Fibroblast of the aortic adventitia (primary cell): ENCODE measurements at places on chromosomes 12 and 14. TPM values are rescaled to one million over a fixed set of nuclear protein-coding genes. Genes with fewer than 3 reads are reported as not detected.

CD9 gene
- total RNA-seq: 56.2 and 407 TPM in 2 replicates

DIO3 gene
- not detected in 2 replicates for total RNA-seq

RIMBP2 gene
- total RNA-seq: 0.74 TPM in 1 of 2 replicates, not detected in the other

DIO2 gene
- total RNA-seq: 0.74 and 66.0 TPM in 2 replicates

CEBPE gene
- not detected in 2 replicates for total RNA-seq

GALNT9 gene
- total RNA-seq: 0.49 TPM in 1 of 2 replicates, not detected in the other

KRT85 gene
- total RNA-seq: not detected in 2 replicates

TTC9 gene
- 0.16 and 0.45 TPM in 2 replicates for total RNA-seq

- no peak for DNase-seq
These were observed 42.9 kb downstream of the SFSWAP start for GRCh38 chr12:131753757-131754156.

DNA sequence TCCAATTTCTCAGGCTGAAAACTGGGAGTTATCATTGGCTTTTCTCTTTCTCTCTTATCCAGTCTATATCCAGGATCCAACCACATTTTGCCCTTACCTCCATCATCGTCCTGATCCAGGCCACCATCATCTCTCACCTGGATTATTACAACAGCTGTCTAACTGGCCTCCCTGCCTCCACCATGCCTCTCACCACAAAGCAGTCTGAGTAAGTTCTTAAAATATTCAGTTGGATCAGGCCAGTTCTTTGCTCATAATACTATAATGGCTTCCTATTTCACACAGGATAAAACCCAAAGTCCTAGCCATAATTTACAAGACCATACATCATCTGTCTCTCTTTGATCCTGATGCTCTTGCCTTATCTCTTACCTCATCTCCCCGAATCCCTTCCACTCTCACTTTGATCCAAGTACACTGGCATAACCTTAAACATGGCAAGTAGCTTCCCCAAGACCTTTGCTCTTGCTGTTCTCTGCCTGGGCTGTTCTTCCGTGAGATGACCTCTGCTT is 133.4 kb upstream of the RAP1B start:
- no peak for DNase-seq

DNA sequence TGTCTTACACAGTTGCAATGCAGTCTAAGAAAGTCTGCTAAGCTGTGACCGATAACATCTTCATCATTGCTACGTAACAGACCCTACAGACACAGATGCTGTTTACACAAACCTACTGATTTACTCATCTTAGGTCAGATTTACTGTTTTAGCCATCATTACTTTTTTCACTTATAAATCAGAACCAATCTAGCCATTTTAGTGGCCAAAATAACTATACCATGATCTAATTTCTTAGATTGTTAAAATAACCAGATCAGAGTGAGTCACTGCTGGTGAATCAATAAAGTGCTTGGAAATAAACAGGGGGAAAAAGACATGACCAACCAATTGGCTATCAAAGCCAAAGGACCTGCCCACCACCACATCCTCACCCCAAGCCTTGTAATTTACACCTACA is 57.0 kb upstream of the FOXN3 start:
- DNase-seq: no peak

DNA sequence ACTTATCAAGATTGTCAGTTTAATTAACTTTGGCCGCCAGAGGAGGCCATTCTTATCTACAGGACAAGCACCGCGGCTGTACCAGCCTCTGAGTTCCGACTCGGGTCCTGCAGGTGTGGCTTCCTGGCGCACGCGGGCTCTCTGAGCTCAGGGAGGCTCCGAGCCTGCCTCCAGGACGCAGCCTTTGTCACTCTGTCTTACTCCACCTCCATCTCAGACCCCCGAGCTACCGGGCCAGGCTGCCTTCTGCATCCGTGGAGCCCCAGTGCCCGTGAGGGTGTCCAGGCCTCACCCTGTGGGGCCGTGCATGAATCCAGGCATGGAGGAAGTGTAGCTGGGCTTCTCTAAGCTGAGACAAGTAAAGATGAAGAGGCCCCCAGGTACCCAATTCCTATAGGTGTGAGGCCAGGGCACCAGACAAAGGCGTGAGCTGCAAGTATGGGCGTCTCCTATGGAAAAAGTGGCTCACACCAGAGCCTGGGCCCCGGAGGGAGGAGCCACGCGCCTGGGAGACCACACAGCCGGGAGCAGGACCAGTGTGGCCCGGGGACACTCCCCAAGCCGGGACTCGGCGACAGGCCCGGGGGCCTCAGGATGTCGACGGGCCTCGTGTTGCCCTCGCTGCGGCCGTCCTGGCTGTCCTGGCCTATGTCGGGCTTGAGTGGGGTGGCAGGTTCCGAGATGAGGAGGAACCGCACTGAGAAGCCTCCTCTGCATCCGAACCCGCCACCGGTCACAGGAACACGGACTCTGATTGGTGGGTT is 42.8 kb downstream of the NOC4L start:
- no peak for DNase-seq

DNA sequence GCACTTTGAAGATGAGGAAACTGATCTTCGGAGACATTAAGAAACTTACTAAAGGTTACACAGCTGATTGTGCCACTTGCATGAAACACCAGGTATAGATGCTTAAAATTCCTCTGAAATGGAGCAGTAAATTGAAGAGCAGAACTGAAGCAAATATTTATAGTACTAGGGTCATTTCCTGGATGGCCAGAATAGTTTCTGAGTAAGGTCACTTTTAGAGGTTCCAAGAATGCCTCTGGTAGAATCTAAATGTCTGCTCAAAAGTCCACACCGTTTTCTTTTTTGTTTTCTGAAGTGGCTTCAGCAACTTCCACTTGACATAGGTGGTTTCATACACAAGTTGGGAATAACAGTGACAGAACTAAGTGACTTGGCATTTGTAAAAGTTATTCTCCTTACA is 19.4 kb downstream of the TPH2 start:
- peak; percentile 10 for DNase-seq

DNA sequence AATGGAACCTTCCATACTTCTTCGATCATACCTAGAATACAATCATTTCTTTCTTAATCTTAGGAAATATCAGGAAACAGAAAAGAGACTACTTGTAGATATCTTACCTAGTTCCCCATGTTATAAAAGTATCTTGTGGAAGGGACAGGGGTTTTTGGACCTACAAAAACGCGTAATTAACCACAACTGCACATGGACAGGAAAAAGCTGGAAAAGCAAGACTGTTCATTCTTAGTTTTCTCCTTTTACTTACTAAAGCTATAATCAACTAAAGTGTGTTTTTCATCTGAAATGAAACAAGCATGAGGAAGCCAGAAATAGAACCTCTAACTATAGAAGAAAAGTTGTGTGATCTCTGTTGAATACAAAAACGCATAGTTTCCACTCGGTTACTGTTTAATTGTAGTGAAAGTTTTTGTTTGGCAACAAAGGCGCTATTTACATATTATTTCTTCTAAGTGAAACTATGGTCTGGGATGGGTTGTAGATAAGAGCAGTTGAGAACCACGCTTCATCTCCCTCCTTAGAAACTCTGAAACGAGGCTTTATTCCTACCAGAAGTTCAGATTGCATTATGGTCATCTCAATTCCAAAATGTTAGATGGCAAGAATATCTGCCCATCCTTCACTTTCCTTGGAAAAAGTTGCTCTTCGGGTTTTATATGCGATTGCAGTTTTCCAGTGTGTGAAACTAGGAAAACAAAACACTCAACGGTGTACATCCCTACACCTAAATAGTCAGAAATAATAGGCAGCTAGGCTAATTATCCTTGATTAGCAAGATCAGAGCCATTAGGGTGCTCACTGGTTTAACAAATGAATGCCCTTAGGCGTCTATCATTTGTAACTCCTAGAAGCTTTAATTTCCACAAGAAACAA is 1.1 kb downstream of the BCAT1 start:
- peak; percentile 35 for DNase-seq

DNA sequence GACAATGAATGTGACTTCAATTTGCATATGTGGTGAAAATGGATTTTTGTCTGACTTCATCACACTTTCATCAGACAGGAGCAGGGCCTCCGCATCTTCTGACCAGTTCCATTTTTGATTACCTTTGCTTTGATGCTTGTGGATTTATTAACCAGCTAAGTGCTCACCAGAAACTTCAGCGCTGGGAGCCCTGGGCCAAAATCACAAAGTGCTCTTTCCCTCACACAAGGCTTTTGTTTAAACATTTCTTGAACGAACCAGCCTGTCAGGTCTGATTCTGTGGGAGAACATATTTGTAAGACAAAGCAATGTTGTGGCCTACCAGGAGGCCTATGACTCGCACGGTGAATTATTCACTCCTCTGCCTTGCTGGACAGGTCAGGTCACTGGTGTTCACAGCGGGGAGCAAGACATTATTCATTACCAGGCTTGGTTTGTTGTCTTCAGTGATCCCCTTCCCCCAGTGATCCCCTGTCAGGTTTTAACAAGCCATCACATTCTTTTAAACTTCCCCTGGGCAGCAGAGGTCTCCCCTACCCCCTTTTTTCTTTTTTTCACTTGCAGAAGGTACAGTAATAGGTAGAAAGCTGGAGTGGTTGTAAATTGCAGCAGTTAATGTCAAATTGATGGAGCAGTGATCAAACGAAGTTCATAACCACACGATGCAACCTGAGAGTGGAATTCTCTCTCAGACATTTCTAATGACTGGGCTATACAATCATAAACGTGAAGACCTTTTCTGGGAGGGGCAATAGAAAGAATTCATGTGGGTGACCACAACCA is 167.5 kb upstream of the PRICKLE1 start:
- peak; percentile 85 for DNase-seq

DNA sequence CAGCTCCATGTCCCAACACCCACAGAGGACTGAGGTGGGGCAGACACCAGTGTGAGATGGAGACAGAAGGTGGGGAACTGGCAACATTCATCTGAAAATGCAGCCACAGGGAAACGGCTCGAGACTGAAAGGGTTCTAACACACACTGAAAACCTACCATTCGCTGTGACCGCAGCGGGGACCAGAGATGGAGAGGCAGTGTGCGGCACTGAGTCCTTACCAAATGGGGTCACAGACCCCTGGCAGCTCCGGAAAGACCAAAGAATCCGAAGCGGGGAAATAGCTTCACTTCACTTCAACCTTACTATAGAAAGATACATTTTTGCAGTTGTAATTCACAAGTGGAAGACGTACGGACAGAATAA is 9.6 kb downstream of the BAG5 start:
- DNase-seq: no peak

DNA sequence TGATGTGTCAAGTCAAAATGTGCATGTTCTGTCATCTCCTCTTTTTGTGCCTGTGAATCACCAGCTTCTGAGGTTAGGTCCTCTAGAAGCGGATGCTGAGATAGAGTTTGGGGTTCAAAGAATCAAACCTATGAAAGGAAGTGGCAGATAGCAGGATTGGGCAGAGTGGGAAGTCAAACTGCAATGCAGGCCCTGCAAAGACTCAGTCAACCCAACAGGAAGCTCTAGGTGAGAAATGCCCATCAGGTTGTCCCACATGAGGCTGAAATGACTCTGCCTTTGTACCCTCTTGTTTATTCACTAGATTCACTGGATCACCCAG is 4.5 kb upstream of the MIA2 start:
- peak; percentile 50 for DNase-seq

- no peak for DNase-seq
These were observed 1.4 kb downstream of the AQP5 start for GRCh38 chr12:49962861-49963765.

- DNase-seq: no peak
These were observed 53.2 kb downstream of the TSPAN19 start for GRCh38 chr12:84982888-84983287.

DNA sequence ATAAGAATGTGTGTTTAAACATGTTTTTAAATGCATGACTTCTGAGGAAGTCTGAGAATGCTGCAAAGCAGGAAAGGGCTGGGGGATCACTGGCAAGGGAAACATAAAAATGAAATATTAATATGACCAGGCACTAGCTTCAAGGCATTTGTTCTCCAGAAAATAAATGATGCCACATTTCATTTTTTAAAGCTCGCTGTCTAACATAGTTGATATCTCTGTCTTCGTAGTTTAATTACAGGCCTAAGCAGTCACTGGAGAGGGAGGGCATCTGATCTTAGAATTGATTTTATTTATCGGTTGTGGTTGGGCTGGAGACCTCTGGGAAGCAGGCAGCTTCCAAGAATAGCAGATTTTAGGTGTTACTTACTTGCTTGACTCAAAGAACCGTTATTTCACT is 87.5 kb downstream of the TBC1D30 start:
- DNase-seq: no peak

- DNase-seq: no peak
These were observed 66.5 kb downstream of the ATF7IP start for GRCh38 chr12:14431975-14432374.

GRCh38 chr12:647385-648085 is 15.7 kb downstream of the NINJ2 start:
- no peak for DNase-seq

GRCh38 chr12:55684761-55685370 is 22.8 kb downstream of the ITGA7 start:
- DNase-seq: no peak

- no peak for DNase-seq
These were observed 49.2 kb upstream of the SLC38A1 start for GRCh38 chr12:46318037-46318436.

GRCh38 chr12:108312073-108312659 is 26.9 kb downstream of the CMKLR1 start:
- DNase-seq: no peak

DNA sequence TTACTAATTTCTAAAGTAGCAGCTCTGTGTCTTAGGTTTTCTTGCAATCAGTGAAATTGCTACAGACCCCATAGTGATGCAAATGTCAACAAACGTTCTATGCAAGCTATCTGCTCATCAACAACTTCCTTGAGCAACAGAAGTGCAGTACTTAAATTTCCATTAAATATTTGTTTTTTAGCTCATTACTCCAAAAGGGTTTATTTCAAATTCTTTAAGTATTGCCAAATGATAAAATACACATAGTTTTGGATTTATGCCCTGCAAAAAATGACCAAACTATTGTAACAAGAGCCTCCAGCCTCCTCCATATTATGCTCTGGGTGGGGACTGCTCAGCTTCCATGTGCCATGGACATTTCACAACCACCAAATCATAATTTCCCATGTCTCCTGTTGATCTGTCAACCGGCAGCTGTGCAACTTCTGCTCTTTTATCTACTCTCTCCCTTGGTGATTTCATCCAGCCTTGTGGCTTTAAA is 4.4 kb downstream of the BDKRB1 start:
- peak; percentile 93 for DNase-seq

GRCh38 chr12:77734214-77734883 is 96.3 kb upstream of the NAV3 start:
- DNase-seq: peak; percentile 65

- DNase-seq: no peak
These were observed 20.1 kb downstream of the SLC48A1 start for GRCh38 chr12:47793015-47793681.

GRCh38 chr12:91091916-91092715 is 19.2 kb downstream of the LUM start:
- DNase-seq: no peak

GRCh38 chr14:23182372-23183157 is 895 bp downstream of the SLC7A8 start:
- no peak for DNase-seq

DNA sequence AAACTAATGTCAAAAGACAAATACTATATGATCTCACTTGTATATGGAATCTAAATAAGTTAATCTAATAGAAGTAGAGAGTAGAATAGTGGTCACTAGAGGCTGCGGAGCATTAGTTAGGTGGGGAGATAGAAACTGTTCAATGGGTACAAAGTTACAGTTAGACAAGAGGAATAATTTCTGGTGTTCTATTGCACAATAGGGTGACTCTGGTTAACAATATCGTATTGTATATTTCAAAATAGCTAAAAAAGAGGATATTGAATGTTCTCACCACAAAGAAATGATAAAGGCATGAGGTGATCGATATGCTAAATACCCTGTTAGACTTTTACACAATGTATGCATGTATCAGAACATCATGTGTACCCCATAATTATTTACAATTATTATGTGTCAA is 42.9 kb downstream of the IGF1 start:
- no peak for DNase-seq
